ENCODE measurements at places on chromosomes 3 and 15.

DNA sequence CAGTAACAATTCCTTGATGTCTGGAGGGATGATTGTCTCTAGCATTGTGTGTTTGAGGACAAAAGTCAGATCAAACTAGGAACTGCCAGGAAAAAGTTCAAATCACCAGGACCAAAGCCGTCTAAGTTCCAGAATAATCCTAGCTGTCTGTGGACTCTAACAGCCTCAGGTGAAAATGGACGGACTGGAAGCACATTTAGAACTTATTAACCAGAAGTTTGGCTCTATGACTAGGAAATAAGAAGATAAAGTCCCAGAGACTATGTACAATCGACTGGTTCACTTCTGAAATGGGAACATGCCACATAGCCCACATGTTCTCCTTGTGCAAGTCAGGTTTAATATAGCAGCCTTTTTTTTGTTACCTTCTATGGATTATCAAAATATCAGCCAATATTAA is 50.6 kb upstream of the SGO1 start:
- DNase-seq = no peak

DNA sequence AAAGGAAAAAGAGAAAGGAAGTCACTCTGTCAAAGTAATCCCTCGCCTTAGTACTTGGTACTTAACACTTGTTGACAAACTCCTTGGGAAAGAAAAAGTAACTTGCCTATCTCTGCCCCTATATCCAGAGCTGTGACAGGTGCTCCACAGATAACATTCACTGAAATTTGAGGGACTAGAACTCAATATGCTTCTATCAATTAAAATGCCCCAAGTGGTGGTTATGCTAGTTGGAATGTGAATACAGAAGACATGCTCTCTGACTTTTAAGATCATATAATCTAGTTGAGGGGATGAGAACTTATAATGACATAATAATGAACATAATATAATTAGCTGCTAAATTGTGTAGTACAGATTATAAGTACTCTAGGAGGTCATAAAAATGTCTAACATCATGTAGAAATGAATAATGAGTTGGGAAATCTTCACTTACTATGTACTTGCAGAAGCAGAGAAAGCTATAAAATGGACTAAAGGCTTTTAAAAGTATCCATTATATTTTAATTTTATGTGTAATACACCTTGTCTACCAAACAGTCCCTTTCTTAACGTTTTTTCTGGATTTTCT is 153.1 kb upstream of the CCDC54 start:
- DNase-seq = no peak

DNA sequence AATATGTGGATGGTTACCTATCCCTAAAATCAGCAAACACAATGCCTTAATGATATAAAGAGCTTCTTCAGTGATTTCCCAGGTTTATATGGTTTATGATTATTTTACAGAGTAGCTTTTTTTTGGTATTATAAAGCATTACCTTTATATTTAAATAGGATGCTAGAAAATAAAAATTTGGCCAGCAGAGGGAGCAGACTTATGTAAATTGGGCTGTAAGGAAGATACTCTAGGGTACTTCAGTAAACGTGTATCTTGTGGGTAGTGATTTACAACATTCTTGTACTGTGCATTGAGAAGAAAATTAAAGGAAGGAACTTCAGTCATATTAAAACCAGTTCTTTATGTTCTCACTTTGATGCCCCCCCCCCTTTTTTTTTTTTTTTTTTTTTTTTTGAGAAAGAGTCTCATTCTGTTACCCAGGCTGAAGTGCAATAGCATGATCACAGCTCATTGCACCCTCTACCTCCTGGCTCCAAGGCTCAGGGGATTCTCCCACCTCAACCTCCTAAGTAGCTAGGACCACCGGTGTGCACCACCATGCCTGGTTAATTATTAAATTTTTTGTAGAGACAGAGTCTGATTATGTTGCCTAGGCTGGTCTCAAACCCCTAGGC is 167.9 kb downstream of the BBX start:
- DNase-seq = no peak

- DNase-seq = no peak
These were observed 6.4 kb downstream of the RASA2 start for GRCh38 chr3:141493184-141493583.

GRCh38 chr15:39837454-39837853 is 54.8 kb upstream of the FSIP1 start:
- no peak for DNase-seq

Measured in stimulated activated CD8-positive, alpha-beta memory T cell treated with anti-CD3 and anti-CD28 coated beads, Interleukin-7, amount 100 ng/mL, for 1 hour (primary cell).